MV-4-11 (cell line): ENCODE measurements at places on chromosomes 3 and 15.

DNA sequence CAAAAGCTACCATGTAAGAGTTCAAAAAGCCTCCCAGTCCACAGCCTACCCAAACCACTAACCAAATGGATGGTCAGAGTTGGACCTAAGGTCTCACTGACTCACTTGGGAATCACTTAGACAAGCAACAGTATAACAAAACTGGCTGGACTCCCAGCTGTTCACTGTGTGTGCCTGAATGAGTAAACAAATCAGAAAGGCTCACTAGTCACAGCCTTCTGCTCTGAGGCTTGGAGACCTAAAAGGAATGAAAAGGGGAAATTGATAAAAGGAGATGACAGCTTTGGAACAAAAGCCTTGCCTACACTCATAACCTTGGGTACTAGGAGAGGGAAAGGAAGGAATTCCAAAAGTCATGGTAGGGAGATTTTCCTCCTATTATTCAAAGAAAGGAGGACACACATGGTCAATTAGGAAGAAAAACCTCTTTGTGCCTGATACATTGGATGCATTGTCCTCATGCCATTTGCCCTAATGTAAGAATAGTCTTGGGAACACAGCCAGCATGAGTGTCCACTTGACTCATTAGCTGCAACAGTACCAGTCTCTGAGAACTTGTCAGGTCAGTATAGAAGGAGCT is 92.3 kb downstream of the FRMD5 start:
- no peak for DNase-seq

DNA sequence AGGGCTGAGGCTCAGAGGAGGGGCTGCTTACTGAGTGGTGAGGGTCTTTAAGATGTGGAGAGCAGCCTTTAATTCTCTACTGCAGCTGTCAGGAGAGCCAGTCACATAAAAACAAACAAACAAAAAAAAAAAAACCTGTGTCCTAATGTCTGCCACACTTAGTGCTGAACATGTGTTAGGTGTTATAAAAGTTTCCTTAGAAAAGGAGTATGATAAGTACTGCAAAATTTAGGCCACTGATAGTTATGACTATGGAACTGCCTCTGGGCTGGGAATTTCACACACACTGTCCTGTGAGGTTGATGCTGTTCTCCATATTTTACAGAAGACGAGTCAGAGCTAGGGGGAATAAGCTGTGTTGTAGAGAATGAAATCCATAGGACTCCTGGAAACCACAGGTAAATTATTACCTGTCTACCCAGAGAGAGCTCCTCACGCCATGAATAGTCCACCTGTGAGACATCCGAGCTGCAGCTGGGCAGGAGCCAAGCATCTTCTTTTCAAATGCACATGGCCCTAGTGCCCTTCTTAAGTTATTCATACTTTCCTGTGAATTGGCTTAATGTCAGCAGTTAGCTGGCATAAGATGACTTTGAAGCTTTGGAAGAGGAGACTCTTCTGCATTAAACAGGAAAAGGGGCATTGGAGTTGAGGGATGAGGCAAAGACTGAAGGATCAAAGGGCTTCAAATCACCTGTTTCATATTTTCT is 34.5 kb upstream of the SKOR1 start:
- DNase-seq: no peak

- DNase-seq: no peak
These were observed 462.2 kb downstream of the NSUN3 start for GRCh38 chr3:94525043-94525442.

GRCh38 chr3:138047596-138048158 is 37.7 kb downstream of the CLDN18 start:
- no peak for DNase-seq

DNA sequence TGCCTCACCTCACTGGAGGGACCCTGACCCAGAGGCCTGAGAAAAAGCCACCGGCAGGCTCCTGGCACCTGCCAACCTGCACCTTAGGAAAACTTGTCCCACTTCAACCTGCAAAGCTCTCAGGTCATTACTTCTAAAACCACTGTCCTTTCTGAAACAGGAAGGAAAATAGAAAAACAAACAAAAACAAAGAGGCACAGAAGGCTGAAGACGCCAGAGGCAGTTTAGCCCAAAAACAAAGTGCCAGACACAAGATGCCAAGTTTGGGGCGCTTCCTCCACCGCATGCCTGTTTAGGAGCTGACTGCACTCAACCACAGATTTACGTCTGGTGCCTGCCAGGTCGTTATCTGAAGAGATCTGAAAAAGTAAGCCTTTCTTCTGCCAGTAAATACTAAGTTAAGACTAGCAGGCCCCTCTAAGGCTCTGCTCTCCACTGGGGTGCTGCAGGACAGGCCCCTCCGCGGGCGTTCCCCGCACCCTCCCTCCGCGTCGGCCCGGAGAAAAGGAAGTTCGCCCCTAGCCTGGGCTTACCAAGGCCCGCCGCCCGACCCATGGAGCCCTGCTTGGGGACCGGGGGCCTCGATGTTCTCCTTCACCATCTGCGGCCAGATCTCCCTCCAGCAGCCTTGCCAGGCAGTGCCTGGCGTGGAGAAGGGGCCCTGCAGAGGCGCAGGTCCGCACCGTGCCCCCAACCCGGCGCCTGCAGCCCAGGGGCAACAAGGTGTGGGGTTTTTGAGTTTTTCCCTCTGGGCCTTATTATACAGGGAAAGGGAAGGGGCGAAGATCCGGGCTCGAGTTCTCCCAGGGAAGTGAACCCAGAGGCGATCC is 1.3 kb downstream of the GOLGA8A start:
- no peak for DNase-seq

DNA sequence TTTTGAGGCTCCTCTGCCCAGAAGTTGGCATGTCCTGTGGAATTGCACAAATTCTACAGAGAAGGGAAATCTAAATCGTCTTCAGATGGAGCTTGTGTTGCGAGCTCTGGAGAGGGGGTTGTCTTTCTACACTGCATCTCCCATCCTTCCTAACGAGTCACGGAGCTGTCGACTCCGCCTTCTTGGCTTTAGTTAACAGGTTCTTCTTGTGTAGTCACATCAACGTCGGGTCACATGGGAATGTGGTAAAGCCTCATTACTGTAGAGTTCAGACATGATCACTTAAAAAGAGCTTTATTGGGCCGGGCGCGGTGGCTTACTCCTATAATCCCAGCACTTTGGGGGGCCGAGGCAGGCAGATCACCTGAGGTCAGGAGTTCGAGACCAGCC is 60.0 kb downstream of the DNASE1L3 start:
- DNase-seq: no peak

DNA sequence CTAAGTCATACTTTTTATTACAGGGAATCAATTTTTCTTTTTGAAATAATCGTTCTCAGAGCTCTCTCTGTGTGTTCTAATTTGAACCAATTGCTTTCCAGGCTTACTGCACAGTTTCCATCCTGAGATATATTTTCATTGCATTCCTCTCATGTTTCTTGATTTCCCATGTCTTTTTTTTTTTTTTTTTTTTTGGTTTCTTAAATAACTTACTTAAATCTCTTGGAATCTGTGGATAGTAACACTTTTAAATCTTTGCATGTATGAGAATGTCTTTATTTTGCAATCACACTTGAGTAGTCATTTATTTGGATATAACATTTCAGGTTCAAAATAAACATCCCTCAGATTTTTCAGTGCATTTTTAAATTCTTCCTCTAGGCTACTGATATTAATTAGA is 14.5 kb upstream of the ABTB1 start:
- DNase-seq: no peak

- no peak for DNase-seq
These were observed 42.5 kb upstream of the SRGAP3 start for GRCh38 chr3:9291821-9292410.

DNA sequence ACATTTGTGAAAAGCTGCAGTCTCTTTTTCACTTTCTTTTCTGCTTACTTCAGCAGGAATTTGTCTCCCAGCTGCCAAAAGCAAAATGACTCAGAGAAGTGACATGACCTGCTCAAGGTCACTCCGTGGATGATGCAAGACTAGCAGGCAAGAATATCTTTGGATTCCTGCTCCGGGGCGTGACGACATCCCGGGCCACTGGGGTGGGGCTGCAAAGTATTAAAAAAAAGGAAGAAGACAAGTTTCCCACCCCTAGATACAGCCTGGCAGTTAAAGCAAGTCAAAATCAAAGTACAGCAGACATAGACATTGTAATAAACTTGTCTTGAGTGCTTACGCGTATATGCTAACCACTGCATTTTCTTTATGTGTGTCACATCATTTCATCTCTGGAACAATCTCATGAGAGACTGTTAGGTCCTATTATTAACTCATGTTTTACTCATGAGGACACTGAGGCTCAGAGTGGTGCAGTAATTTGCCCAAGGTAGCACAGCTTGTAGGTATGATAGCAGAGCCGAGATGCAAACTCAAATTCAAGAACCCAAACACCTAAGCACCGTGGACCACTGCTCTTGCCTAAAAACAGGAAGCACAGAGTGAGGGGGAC is 485.2 kb upstream of the PROK2 start:
- peak; percentile 96 for DNase-seq

DNA sequence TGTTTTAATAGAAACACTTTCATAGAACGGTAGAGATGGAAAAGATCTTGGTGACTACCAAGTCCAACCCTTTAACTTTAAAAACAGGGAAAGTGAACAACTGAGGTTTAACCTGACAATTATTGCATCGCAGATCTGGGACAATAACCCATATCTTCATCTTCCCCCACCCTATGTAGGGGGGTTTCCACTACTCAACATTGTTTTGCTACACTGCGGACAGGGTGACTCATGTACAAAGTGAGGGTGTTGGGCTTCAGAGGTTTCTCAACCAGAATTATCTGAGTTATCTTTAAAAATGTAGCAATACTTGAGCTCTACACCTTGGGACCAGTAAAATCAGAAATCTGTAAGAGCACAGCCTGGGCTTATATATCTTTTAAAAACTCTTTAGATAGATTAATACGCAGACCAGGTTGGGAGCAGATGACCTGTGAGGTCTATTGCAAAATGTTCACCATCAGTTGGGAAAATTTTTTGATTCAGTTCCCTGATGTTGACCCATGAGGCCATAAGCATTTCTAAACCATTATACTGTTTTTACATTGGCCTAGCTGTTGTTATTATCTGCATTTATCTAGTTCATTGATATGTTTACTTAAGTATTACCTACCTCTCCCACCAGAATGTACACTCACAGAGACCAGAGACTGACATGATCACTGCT is 103.6 kb upstream of the ICE2 start:
- no peak for DNase-seq

DNA sequence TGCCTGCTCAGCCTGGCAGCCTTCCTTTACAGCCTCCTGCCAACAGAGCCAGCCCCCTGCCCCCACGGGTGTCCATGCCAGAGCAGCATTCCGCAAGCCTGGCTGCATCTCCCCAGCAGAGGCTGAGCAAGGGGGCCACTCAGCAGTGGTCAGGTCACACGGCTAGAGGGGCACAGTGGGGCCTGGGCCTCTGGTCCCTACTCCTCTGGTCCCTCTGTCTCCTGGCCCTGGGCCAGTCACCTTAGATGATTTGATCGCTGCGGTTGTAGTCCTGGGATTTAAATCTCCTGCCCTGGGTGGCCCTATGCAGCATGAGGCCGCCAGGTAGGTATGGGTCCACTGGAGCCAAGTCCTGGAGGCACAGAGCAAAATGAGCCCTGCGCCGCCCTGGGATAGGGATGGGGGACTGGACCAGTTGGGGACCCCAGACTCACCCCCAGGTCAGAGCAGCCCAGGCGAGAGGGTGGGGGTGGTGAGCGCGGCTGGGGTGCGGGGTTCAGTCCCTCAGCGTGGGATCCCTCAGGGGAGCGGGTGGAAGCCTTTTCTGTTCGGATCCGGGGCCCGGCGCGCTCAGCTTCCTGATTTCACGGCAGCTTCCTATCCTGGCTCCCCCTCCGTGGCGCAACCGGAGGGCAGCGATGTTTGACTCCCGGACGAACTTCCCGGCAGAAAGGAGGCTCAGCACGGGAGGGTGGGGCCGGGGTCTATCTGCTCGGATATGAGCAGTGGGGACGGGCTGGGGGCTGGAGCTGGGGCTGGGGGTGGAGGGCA is at the start of gene ZBTB47:
Gene ZBTB47, plus strand, starts transcription at position 138 of the 771 bp plus-strand sequence. CDS start 4,659 bp downstream, outside the sequence.
- peak; percentile 52 for DNase-seq

- DNase-seq: no peak
These were observed 159.4 kb downstream of the FBLN2 start for GRCh38 chr3:13708301-13708700.

DNA sequence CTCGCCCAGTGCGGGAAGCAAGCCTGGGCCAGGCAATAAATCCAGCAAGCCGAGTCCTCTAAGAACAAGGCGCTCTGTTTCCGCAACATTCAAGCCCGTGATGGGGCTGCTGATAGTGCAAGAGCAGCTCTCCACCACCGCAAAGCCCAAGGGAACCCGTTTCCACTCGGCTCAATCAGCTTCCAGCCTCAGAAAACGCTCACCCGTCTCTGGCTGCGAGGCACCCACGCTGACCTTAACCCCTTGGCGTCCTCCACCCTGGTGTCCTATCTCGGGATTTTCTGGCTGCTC is 17.8 kb downstream of the SPATA12 start:
- DNase-seq: peak; percentile 40

DNA sequence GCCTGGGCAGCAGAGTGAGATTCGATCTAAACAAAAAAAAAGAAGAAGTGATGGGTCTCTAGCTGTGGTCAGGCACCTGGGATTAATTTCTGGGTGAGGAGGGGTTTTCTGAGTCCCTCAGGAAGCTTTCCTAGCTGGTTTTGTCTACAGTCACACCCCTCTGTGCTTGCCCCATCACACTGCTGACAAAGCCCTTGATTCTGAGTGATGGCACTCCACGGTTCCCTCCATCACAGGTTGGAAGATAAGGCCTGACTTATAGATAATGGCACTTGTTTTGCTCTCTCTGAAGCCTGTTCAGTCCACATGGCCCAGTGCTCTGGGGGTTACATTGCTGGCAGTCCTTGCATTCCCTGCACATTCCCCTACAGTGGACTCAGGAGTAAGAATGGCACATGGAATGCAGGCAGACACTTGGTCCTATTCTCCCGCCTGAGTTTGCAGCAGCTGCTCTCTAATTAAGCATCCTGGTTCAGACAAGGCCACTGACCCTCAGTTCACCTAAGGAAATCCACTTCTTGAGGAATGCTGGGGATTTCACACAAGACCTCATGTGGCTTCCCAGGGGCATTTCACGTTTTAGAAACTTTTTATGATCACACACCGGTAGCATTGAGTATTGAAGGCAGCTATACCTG is 81.0 kb upstream of the NMNAT3 start:
- no peak for DNase-seq

DNA sequence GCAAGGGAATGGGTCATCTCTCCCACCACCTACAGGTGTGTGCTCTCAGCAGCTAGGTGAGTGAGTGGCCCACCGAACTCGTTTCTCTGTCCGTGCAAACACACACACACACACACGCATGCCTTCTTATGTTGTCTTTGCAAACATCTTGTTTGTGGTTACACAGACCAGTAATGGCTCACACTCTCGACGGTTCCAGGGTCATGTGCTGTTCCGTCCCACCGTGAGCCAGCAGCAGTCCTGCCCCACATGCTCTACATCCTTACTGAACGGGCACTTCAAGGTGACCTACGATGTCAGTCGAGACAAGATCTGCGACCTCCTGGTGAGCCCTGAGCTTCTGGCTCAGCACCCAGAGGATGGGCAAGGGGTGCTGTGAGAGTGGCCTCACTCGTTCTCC is 4.3 kb downstream of the ITIH1 start:
- DNase-seq: no peak

DNA sequence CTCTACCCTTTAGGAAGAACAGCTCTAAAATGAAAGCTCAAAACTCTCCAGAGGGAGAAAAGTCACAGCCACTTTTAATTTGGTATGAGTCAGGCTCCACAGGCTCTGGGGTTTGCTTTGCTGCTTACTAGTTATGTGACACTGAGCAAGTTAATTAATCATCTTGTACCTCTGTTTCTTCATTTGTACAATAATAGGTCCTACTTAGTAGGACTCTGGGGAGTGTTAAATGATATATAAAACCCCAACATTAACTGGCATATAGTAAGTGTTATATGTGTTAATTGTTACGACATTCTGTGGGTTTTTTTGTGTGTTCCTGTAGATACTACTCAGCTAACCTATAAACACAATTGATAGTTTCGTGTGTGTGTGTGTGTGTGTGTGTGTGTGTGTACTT is 6.6 kb downstream of the ACKR2 start:
- peak; percentile 30 for DNase-seq
